ENCODE measurements at places on chromosomes 4 and X.

GRCh38 chrX:55710701-55711100 is 6.8 kb upstream of the RRAGB start:
- no peak for DNase-seq

DNA sequence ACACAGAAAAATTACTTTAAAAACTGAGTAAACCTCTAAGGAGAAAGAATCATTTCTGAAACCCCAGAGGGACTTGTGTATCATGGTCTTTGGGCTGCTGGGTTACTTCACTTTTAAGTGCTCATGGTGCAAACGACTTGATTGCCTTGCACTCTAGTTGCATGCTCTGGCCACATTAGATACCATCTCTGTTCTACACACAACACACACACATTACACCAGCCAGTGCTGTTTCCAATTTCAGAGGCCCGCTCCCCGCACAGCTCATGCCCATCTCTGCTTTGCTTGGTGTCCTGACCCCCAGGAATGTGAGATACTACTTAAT is 2.1 kb downstream of the PPP3CA start:
- DNase-seq = no peak

DNA sequence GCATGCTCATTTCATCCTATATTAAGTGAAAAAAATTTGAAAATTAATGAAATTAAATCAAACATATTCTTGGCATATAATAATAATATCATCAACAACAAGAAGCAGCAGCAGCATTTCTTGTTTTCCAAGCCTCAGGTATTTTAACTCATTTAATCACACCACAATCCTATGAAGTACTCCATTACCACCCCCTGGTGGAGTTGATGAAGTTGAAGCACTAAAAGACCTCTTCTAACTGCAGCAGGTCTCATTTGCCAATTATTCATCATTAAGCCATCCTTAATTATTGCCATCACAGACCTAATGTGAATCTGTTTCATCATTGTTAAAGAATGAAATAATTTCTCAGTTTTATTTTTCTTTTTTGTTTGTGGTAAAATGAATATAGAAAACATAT is 801.4 kb upstream of the GRID2 start:
- DNase-seq = no peak

- no peak for DNase-seq
These were observed 7.9 kb upstream of the RGS12 start for GRCh38 chr4:3284734-3285557.

GRCh38 chr4:54475546-54475945 is 182.2 kb upstream of the KIT start:
- no peak for DNase-seq

All from stimulated activated CD4-positive, alpha-beta T cell treated with anti-CD3 and anti-CD28 coated beads, Interleukin-1b, Interleukin-23, amount 100 ng/mL, for 24 hours (primary cell).